ENCODE measurements at places on chromosomes 13 and 19.

DNA sequence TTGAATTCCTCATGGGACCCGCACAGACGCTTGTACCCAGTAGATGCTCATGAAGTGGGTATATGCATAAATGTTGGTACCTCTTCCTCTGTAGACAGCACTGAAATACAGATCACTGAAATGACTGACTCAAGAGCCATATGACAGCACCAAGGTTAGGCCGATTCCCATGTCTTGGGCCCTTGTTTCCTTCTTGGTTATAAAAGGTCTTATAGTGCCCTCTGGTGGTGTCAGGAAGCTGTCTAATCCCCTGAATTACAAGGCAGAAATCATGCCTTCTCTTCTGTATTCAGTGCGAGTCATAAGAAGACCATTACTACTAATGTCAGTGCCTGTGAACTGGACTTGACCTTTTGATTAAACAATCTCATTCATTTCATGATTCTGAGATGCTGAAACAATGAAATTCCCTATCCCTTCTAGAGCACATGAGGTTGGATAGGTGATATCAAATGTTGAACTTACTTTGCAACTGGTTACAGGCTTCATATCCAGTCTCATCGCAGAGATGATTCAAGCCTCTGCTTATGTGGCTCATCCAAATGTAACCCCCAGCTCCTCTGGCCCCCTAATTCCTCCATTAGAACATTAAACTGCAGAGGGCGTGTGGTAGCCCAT is 59.7 kb downstream of the SPATA13 start:
- DNase-seq: peak; percentile 60

GRCh38 chr19:898663-899062 is 5.4 kb downstream of the RNU6-9 start:
- DNase-seq: no peak

DNA sequence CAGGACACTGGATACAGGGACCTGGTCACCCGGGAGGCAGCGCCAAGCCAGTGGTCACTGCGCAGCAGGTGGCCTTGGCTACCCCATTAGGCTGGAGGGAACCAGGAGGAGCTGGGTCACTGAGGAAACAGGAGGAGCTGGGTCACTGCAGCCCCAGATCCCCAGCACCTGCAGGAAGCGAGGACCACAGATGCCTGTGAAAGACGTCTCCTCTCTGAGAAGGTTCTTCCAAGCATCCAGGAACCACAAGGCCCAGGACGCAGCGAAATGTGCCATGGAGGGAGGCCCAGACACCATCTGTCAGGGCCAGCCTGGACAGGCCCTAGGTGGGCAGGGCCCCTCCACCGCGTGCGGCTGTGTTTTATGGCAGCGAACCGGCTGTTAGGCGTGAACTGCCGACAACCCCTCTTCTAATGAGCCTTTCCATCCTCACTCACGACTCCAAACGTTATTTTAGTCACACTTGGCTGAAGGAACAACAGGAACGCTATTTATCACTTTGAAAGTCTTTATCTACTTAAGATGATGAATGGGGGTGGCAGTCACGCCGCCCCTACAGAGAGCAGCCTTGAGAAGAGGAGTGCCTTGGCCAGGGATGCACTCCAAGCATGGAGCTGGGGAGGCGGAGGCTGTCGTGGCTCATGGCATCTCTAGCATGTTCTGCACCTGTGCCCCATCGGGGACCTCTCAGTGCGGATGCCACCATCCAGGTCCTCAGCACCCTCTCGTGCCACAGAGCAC is 53.3 kb downstream of the CEBPG start:
- no peak for DNase-seq

DNA sequence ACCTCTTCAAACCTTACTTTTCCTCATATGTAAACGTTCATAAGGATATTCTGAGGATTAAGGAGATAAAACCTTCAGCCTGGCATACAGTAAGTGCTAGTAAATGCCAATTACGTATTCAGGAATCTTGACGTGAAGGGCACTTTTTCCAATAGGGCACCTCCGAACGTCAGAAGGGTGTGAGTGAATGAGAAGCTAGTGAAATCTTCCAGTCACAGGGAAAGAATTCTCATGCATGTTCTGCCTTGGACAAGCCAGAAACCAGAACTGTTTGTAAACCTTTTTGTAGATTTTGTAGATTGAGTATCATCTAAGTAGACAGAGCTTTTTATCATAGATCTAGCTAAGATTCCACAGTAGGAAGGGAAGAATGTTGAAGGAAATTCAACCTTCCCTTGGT is 16.5 kb downstream of the DGKH start:
- DNase-seq: no peak

DNA sequence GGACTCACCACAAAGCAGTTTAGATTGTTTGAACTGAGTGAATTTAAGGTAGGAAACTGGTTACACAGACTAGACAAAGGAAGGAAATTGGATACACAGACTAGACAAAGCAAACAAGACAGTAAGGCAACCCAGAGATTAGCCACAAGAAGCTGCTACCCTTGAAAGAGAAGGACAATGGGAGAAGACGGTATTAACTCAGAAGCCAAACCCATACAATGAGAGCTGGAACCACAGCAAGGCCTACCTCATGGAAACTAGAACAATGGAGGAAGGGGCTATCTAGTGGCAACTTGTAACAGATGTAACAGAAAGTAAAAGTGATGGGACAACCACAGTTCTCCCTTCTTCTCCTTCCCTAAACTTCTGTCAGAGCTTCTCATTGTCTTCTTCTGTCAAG is 410.9 kb upstream of the SPRY2 start:
- no peak for DNase-seq

- DNase-seq: no peak
Observed at GRCh38 chr13:99559560-99559959, 58.3 kb downstream of the TM9SF2 start.

DNA sequence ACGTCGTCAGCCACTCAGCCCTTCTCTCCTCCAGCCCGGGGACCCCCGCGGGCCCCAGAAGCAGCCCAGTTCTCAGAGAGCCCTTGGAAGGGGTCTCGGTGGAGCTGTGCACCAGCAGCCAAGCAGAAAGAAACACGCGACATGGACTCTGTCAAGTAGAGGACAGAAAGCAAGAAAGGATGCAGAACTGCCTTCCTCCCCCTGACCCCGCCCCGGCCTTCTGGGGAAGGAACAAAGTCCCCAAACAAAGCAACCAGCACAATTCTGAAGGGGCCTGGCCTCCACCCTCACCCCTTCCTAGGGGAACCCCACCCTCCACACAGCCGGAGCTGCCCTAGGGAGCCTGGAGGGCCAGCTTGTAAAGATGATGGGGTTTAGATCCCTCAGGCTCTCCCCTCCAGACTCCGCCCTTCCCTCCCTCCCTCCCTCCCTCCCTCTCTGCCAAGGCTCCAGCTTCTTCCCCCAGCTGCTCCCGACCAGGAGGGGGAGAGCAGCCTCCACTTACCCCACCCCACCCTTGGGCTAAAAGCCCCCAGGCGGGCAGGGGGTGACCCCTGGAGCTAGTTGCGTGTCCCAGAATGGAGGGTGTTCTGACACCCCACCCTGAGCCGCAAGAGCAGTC is 7.8 kb downstream of the LYL1 start:
- DNase-seq: no peak

- DNase-seq: no peak
Observed at GRCh38 chr19:46755077-46755852, 9.0 kb upstream of the STRN4 start.

GRCh38 chr13:33636243-33636642 is 181.7 kb upstream of the RFC3 start:
- no peak for DNase-seq

- no peak for DNase-seq
Observed at GRCh38 chr13:32272021-32272683, 43.0 kb downstream of the ZAR1L start.

- no peak for DNase-seq
Observed at GRCh38 chr13:51112771-51113170, 1.7 kb upstream of the C13orf42 start.

DNA sequence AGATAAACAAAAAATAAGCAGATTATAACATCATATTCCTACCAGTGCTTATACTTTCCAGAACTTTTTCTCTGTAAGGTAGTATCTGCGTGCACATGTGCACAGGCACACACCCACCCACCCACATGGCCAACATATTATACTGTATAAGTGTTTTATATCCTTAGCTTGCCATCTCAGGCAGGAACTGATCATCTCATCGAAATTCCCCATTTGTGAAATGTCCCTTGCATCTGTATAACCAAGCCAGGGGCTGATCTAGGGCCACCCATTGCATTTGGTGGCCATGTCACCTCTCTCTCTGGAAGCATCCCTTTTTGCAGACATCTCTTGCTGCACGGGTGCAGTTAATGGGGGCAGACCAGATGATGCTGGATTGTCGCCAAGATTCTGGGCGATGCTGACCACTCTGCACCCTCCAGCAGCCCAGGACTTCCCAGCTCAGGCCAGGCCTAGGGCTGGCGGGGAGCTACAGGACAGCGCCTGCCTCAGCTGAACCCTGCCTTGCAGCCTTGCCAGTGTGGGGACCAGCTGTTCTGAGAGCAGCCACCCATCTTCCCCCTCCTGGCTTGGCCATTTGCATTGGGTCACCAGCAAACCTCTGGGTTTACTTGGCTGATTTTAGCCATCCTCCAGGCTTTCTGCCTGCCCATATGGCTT is 95.9 kb downstream of the SLC7A1 start:
- no peak for DNase-seq

DNA sequence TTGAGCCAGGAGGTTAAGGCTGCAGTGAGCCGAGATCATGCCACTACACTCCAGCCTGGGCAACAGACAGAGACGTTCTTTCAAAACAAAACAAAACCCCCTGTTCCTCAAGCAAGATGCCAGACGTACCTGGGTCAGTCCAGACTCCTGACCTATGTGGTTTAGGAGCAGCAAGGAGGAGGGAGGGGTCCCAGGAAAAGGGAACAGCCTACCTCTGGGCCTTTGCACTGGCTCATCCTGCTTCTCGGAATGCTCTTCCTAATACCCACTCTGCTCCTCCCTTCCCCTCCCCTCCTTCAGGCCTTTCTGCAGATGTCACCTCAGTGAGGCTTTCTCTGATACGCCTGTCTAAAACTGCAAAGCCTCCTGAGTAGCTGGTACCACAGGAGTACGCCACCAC is 9.5 kb downstream of the RINL start:
- no peak for DNase-seq

- DNase-seq: no peak
Observed at GRCh38 chr19:53853707-53854106, 14.0 kb upstream of the MYADM start.

Data from effector memory CD8-positive, alpha-beta T cell (primary cell).